A172 (cell line): ENCODE measurements at places on chromosomes 5 and 9. TPM values are rescaled to one million over a fixed set of nuclear protein-coding genes. Genes with fewer than 3 reads are reported as not detected.

DNA sequence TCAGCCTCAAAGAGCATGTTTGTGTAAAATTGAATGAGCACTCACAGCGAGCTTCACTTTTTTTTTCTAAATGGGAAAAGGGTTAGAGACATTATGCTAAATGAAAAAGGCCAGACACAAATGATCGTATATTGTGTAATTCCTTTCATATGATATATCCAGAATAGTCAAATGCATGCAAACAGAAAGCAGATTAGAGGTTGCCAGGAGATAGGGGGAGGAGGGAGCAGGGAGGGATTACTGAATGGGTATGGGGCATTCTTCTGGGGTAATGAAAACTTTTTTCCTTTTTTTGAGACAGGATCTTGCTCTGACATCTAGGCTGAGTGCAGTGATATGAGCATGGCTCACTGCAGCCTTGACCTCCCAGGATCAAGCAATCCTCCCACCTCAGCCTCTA, 47.1 kb downstream of the DMAC1 start:
- DNase-seq, result no peak

- DNase-seq, result peak; percentile 42
These were observed 6.6 kb upstream of the MSMP start for GRCh38 chr9:35760651-35761050.

DNA sequence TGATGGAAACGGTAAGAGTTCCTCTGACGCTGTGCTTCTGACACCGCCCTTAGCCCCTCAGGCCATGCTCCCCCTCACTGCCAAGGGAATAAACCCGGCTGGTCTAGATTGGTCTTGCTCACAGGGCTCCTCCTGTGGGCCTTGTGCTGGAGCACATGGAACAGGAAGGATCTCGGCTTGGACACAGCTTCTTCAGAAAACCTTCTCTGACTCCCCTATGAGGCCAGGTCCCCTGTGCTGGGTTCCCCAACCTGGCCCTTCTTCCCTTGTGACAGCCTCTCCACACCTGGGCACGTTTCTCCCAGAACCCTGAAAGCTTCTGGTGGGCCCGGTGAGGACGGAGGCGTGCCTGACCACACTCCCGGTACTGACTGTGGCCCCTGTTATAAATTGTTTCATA, 8.2 kb downstream of the SPATA31E1 start:
- no peak for DNase-seq

The PSAT1 gene
- total RNA-seq, result 147 and 182 TPM in 2 replicates

The TTC16 gene
- 0.05 and 0.07 TPM in 2 replicates for total RNA-seq

The MARCOL gene
- not detected in 2 replicates for total RNA-seq
